Activated CD4-positive, alpha-beta memory T cell treated with anti-CD3 and anti-CD28 coated beads for 36 hours (primary cell): ENCODE measurements at places on chromosomes 1 and 21. TPM values are rescaled to one million over a fixed set of nuclear protein-coding genes. Genes with fewer than 3 reads are reported as not detected.
A peak's percentile ranks its signal among the peaks of the same experiment; 100 is the strongest.

The S100A1 gene
- not detected for total RNA-seq

DNA sequence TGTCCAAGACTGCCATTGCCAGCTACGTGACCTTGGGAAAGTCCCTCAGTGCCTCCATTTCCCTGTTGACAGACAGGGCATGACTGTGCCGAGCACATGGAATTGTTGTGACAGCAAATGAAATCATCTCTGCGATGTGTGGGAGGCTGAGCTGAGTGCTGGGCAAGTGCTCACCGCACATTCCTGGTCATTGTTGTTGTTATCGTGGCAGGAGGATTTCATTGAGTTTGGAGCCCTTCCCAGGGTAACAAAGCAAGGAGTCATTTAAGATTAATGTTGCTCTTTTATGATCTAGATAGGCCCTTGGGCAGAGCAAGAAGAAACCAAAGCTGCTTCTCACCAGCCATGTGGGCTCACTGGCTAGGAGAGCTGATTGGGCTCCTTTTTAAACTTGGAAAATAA lies 39.6 kb upstream of the ITPKB start:
- DNase-seq, result no peak

- peak; percentile 67 for DNase-seq
Observed at GRCh38 chr21:20997636-20998455, at the start of gene NCAM2. Gene NCAM2, plus strand, starts transcription at chr21:20998409.

The MXRA8 gene
- 0.19 TPM for total RNA-seq

DNA sequence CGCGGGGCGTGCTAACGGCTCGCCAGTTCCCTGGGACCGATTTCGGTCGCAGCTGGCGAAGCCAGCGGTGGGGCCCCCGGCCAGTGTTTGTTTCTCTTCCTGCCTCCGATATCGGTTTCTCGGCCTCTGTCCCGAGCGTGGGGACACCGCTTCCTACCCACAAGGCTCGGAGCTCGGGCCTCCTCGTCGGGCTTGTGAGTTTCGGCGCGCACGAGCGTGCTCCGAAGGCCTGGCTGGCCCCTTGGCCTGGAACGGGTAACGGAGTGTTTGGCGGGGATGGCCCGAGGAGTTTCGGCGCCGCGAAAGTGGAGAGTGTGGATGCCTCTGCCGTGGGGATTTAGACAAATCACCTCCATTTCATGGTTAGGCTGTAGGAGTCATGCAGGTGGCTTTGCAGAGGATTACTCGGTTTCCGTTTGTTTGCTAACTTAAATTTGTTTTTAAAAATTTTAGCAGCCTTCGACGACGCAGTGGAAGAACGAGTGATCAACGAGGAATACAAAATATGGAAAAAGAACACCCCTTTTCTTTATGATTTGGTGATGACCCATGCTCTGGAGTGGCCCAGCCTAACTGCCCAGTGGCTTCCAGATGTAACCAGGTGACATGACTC lies 559 bp downstream of the RBBP4 start:
- no peak for DNase-seq

- DNase-seq, result no peak
Observed at GRCh38 chr1:12565966-12566352, 52.1 kb downstream of the DHRS3 start.

The ASCL5 gene
- total RNA-seq, result not detected

GRCh38 chr1:221739018-221739676 lies 2.7 kb downstream of the DUSP10 start:
- no peak for DNase-seq

GRCh38 chr1:159829822-159830465 lies 3.3 kb downstream of the SLAMF8 start:
- no peak for DNase-seq

- DNase-seq, result no peak
Observed at GRCh38 chr1:239858057-239858456, 233.6 kb upstream of the FMN2 start.
